Daoy (cell line): ENCODE measurements at places on chromosomes 7 and 10.

DNA sequence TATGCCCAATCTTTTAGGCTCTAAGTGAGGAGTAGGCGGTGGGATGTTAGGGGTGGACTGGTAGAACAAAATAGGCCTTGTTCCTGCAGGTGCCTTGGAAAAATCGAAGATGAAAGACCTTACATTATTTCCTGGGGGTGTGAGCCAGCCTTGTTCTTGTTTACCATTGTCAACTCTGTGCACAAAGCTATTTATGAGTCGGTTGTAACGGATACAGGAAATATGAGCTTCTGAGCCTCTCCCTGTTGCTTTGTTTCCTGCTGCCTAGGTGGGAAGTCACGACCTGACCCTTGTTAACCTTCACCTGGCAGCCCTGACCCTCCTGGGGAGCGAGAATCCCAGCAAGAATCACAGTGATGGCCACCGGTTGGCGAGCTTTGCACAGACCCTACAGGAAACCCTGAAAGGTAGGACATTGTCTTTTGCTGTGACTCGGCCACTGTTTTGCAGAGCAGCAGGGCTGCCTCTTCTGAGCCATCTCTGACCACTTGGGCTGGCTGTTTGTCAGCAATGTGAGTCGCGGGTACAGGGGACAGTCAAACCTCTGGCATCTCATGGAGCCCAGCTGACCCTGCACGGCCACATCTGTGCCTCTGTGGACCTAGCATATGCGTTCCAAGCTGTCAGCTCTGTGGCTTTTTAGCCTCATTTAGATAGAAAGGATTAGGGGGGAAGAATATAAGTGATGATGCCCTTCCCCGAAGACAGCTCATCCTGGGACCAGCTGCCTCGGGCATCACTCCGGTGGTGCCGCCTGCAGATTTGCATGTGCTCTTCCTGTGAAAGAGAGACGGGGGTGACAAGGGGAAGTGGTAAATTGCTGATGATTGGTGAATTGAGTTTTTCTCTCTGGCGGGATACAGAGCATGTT, 102.1 kb upstream of the ANLN start:
- DNase-seq: no peak

GRCh38 chr10:62437696-62438095, 63.5 kb downstream of the ZNF365 start:
- DNase-seq: peak; percentile 41

DNA sequence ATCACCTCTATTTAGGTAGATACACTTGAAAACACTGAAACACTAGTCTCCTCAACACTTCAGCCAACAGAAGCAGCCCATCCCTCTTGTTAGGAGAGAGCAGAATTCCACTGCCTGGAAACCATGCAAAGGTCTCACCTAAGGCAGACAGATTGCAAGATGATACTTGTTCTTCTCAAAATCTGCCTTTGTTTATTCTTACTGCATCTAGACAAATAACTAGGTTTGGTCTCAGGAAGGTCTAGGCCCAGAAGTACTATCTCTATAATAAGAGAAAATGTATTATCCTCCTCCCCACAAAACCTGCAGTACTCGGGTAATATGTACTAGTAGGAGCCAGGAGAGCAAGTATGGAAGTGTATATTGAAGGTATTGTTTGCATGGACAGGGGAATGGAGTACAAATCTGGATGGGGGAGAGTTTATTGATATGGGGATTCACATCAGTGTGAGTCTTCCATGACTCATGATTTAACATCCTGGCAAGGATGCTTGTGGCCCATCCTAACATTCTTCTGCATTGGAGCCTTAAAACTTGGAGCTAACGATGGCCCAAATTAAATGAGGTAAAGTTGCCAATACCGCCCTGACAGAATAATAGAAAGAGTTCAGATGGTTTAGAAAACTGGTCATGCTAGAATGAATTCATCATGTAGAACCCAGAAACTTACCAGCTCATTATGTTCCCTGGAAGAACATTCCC, 109.2 kb downstream of the EPC1 start:
- DNase-seq: peak; percentile 19

DNA sequence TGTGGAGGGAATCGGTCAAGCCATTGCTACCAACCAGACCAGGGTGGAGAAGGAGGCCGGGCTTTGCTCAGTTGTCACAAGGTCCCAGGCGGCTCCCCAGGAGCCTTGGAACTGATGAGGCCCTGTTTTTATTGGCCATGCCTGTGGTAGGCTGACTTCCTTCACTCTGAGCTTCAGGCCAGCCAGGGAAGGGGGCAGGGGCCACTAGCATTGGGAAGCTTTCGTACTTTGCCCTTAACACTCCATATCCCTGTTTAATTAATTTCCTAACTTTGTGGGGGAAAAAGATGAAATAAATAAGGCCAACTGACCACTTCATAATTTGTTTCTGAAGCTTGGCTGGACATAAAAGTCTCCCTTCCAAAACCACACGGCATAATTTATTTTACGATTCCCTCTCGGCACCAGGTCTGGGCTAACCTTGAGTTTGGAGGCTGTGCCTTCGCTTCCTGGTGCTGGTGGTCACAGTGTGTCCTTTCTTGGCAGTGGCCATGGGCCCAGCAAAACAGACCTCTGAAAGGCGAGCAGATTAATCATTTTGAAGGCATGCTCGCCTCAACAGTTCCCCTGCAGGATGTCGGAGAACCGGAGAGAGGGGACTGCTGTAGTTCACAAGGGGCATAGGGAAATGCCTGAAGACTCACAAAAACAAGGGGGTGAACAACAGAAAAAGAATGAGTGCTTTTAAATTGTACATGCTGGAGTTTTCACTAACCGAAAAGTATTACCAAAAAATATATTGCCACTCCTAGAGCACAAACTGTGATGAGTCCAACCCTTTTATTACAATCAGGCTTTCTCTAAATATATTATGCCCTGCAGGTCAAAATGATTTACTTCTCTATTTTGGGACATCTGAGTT, 966.0 kb downstream of the LRMDA start:
- peak; percentile 16 for DNase-seq

DNA sequence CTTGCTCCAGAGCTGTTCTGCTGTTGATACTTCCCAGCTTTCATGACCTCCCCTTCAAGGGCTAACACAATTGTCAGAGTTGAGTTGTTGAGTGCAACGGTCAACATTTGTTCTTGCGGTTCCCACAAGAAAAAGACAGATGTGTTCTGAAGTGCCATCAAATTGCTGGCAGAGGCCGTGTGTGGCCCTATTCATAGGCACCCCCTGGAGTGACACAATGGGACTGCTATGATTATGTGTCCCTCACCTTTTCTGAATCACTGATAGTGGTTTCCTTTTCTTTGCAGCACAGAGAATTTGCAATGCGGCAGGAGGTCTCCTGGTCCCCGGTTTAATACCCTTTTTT, 5.8 kb upstream of the IGFBP1 start:
- peak; percentile 83 for DNase-seq

DNA sequence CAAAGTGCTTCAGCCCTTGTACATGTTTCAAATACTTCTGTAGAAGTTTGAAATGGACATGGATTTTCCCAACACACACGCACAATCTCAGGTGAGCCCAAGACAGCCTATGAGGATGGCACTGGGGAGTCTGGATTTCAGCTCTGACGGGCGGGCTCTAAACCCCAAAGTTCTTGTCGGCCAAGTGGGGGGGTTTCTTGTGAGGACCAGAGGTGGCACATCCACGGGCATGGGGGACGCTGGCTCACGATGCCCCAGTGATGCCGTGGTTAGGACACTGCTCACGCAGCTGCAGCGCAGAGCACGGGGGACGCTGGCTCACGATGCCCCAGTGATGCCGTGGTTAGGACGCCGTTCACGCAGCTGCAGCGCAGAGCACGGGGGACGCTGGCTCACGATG, 280.1 kb downstream of the DNAJB6 start:
- no peak for DNase-seq

DNA sequence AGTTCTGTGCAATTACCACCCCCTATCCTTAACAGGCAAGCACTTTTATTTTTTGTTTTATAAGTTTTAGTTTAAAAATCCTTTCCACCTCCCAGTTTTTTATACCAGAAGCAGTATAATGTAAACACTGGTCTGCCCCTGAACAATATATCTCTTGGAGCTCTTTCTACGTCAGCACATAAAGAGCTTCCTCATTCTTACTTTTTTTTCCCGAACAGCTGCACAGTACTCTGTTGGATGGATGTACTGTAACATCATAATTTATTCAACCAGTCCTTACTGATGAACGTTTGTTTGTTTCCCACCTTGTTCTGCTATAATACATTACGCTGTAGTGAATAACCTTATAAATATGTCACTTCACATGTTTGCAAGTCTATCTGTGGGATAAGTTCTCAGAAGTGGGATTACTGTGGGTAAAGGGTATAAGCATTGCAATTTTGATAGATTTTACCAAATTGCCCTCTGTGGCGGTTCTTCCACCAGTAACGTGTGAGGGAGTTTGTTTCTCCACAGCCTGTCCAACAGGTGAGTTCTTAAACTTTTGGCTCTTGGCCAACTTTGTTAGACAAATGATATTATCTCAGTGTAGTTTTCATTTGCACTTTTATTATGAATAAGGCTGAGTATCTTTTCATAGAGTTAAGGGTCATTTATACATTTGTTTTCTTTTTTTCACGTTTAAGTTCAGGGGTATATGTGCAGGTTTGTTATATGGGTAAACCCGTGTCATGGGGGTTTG, 32.8 kb downstream of the ADRA2A start:
- DNase-seq: no peak
